NCI-H446 (cell line): ENCODE measurements at places on chromosomes 5 and 9.
A peak's percentile ranks its signal among the peaks of the same experiment; 100 is the strongest.

- no peak for DNase-seq
These were observed 6.0 kb downstream of the RPL12 start for GRCh38 chr9:127444921-127445850.

GRCh38 chr9:32500768-32501167 lies 25.2 kb downstream of the RIGI start:
- DNase-seq, result no peak

- peak; percentile 4 for DNase-seq
These were observed 284.8 kb upstream of the GRAMD2B start for GRCh38 chr5:126138281-126138931.

DNA sequence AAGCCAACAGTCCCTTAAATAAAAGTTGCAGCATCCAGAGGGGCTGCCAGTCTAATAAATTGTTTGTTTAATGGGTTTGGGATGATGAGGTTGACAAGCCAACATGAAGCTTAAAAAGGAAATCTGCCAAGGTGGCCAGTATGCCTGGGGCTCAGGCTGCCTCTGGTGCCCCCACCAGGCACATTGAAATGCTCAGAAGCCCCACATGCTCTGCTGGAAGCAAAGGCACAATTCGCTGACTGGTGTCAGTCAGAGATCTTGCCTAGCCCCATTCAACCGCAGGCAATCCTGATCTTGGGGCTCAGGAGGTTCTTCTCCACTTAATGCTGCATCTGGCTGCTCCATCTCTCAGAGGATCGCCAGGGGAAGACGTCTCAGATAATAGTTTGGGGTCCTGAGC lies 44.2 kb upstream of the TCERG1 start:
- DNase-seq, result no peak
